ENCODE measurements at places on chromosomes 5 and 9. TPM values are rescaled to one million over a fixed set of nuclear protein-coding genes. Genes with fewer than 3 reads are reported as not detected.

Gene AK3
- total RNA-seq: 91.1 TPM

Gene RALGPS1
- 12.5 TPM for total RNA-seq

Gene PKD2L2
- total RNA-seq: 0.52 TPM

Gene C9orf50
- not detected for total RNA-seq

Gene PLAC8L1
- 0.62 TPM for total RNA-seq

Gene CXCL14
- 11.7 TPM for total RNA-seq

Gene RGS7BP
- total RNA-seq: 5.1 TPM

Gene OLFM1
- total RNA-seq: 25.5 TPM

Gene EQTN
- not detected for total RNA-seq

Gene FOXE1
- not detected for total RNA-seq

Gene NINJ1
- total RNA-seq: 45.9 TPM

Gene TPM2
- 523 TPM for total RNA-seq

Gene PCDHB11
- 1.8 TPM for total RNA-seq

Gene ABO
- 1.7 TPM for total RNA-seq

Gene HMMR
- 1.7 TPM for total RNA-seq

Gene RASGRF2
- 12.2 TPM for total RNA-seq

Gene CAVIN4
- 38.0 TPM for total RNA-seq

Gene IFNB1
- not detected for total RNA-seq

Gene WNT8A
- not detected for total RNA-seq

Gene BAAT
- total RNA-seq: 0.16 TPM

Gene GAS1
- 33.5 TPM for total RNA-seq

Gene FAM81B
- total RNA-seq: 8.6 TPM

Gene GZMA
- 0.37 TPM for total RNA-seq

Gene RAB3C
- 1.9 TPM for total RNA-seq

Gene DBH
- not detected for total RNA-seq

Gene OBP2B
- total RNA-seq: not detected

Gene PCDHA9
- 0.03 TPM for total RNA-seq

Gene PAX5
- 0.09 TPM for total RNA-seq

Gene IL33
- 44.3 TPM for total RNA-seq

Gene ADRB2
- total RNA-seq: 5.8 TPM

Gene KIF24
- 0.59 TPM for total RNA-seq

Gene MYMK
- total RNA-seq: not detected

Gene GCNT4
- total RNA-seq: 0.35 TPM

Gene NDUFA8
- total RNA-seq: 221 TPM

Gene PTCH1
- 5.9 TPM for total RNA-seq

Gene PCDHA11
- total RNA-seq: 0.09 TPM

Gene NPR3
- total RNA-seq: 26.2 TPM

Gene RLN2
- total RNA-seq: 0.32 TPM

Gene THOC3
- 14.3 TPM for total RNA-seq

Gene ZNF658
- total RNA-seq: 8.7 TPM

Gene RGS3
- total RNA-seq: 131 TPM

Gene SPINK4
- total RNA-seq: not detected

Gene CARTPT
- not detected for total RNA-seq

Gene TPRN
- total RNA-seq: 7.6 TPM

Gene LCNL1
- 9.6 TPM for total RNA-seq

Gene MLANA
- total RNA-seq: not detected

Gene GPX8
- 21.8 TPM for total RNA-seq

Measured in left cardiac atrium (tissue), 4 donors.